ENCODE measurements at places on chromosomes 6 and 20.

GRCh38 chr20:60064554-60065196 lies 106.5 kb downstream of the CDH26 start:
- no peak for DNase-seq

DNA sequence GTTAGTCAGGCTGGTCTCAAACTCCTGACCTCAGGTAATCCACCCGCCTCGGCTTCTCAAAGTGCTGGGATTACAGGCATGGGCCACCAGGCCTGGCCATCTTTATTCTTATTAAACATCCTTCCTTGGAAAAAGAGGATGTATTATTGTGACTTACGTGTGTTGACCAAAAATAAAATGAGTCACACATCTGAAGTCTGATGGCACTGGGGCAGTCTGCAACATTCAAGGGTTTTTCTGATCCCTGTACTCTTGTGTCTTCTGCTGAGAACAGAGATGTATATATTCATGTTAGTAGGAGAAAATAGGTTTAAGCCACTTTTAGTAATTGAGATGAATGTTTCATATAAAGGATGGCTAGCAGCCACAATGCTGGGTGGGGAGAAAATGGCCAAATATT lies 129.9 kb upstream of the RIPOR2 start:
- DNase-seq = no peak

DNA sequence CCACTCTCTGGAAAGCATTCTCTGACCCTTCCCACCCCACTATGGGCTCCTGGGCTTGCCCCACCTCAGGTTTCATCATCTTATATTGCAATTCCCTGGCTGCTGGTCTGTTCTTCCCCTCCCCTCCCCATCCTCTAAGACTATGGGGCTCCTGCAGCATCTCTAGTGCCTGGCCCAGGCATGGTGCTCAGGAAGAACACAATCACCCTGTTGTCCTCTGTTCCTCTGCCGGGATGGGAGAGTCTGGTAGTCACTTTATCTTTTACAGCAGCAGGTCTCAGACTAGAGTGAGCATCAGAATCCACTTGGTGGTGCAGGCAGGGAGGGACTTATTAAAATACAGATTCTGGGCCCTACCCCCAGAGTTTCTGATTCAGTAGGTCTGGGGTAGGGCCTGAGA lies 5.0 kb upstream of the LPIN3 start:
- no peak for DNase-seq

- DNase-seq = no peak
Measured at GRCh38 chr20:37987602-37988290, 45.5 kb downstream of the TTI1 start.

- no peak for DNase-seq
Measured at GRCh38 chr20:34301587-34302311, 1.4 kb downstream of the AHCY start.

DNA sequence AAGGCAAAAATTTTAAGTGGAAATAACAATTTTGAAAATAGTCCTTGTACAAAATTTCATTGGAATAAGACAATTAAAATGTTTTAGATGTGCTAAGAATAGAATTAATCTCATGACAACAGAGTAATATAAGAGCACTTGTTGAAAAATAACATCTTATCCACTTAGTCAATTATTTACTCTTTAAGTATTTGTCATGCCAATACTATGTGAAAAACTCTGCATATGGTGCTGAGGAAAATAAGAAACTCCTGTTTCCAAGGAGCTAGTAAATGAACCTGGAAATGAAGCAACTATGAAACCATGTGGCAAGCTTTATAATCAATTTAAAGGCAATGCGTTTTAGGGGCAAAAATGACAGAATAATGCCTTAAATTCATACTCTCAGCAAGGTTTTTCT lies 42.7 kb upstream of the HCRTR2 start:
- no peak for DNase-seq

DNA sequence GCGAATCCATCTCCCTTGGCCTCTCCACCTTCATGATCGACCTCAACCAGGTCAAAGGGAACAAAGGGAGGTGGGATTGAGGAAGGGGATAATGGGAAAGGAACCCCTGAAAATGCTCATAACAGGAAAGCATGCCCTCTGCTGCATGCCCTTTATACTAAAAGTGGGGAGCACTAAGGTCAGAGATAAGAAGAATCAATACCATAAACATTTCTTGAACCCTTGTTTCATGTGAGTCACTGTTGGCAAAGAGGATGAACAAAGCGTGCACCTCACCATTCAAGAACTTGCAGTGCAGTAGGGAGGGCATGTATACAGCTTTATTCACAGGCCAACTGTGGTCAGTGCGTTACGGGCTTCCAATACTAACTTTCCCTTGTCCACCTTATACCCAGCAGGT lies 1.7 kb upstream of the SAPCD1 start:
- DNase-seq = no peak
